ENCODE measurements at places on chromosomes 3 and 15.

DNA sequence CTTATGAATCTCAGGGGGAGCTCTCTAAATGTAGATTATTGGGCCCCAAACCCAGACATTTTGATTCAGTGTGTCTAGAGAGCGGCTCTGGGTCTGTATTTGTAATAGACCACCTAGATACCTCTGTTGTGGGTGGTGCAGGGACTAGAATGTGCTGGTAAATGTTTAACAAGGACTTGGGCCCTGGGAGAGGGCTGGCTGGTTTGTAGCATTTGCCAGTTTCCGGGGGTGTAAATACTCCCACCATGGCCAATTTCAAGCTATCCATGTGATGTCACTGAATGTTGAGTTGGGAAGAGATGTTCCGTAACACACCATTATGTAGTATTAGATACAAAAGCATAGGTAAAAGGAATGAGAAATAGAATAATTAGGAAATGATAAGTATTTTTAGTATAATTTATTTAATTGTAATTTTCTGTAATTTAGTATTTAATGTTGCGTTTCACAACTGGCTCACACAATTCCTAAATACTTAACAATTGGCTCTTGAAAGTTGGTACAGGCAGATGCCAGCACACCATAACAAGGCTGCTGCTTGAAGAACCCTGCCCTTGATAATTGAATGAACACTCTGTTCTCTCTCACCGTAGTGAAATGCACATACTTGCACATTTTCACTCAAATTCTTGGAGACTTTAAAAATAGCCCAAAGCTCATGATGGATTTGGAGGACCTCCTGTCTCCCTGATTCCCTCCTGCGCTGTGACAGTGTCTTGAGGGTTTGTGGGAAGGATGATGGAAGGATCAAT is 359.2 kb upstream of the PROK2 start:
- DNase-seq: no peak

GRCh38 chr3:20909511-20909910 is 723.5 kb upstream of the SGO1 start:
- DNase-seq: no peak

DNA sequence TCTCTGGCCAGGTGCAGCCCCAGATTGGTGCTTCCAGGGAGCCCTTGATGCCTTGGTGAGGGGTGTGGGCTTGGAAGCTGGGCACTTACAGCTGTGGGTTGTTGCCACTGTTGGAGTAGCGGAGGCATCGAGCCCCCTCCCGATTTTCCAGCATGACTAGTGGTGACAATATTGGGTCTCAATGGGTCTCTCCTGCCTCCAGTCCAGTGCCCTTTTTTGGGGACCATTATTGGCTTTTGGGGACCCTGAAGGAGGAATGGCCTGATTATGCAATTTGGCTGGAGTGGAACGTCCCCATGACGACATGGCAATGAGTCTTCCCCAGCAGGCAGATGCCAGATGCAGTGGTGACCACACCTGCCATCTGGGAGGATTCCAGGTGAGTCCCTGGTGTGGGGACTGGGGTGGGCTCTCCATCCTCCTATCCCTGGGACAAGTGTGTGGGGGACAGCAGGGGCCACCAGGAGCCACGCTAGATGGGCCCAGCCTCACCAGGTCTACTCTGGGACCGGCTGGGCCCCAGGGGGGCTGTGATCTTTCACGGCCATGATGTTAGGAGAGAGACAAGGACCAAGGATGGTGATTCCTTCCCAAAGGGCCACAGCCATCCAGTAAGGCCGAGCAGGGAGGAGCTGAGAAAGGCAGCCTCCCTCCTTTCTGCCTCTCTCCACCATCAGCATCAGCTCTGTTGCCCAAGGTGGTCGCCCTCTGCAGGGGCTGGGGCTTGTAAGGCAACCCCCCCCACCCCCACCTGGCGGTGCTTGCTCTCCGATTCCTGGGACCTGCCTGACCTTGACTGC is 196.8 kb downstream of the GOLGA6L6 start:
- peak; percentile 4 for DNase-seq

- DNase-seq: no peak
These were observed 78.7 kb downstream of the ISG20 start for GRCh38 chr15:88717382-88718031.

GRCh38 chr3:41175365-41175764 is 23.9 kb upstream of the CTNNB1 start:
- no peak for DNase-seq

Data from SJCRH30 (cell line).